ENCODE measurements at places on chromosomes 6 and 20. TPM values are rescaled to one million over a fixed set of nuclear protein-coding genes. Genes with fewer than 3 reads are reported as not detected.

Gene SS18L1
- total RNA-seq = 14.5 TPM

DNA sequence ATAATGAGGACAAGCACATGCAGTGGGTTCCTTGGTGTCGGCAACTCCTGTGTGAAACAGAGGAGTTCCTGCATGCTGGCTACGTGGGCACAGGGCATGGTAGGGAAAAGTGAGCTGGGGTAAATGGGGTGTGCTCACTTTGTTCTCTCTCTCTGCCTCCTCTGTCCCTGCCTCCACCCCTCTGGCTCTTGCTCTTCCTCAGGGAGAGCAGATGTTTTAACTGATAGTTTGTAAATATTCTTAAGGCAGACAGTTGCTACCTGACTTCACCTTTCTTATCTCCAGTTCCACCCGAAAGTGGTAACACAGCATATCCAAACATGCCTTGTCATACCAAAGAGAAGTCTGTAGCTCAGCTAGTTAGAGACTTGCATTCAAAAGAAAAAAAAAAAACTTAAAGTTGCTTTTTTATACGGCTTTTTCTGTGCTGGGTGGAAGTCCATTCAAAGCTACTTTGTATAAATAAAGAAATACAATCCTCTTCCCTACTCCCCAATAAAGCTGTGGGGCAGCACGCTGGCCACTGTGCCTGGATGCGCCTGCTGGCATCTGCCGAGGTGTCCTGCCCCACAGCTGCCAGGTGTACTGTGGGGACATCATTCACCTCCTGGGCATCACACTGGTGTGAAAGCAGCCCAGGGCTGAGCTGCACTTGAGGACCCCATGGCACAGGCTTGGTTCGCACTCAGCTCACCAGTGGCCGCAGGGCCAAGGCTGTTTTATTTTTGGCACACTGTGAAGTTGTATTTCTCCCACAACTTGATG, 93.6 kb downstream of the FOXC1 start:
- no peak for DNase-seq

Gene SLC12A5
- not detected for total RNA-seq

Gene DEFB112
- total RNA-seq = not detected

Gene PRPF6
- total RNA-seq = 52.1 TPM

DNA sequence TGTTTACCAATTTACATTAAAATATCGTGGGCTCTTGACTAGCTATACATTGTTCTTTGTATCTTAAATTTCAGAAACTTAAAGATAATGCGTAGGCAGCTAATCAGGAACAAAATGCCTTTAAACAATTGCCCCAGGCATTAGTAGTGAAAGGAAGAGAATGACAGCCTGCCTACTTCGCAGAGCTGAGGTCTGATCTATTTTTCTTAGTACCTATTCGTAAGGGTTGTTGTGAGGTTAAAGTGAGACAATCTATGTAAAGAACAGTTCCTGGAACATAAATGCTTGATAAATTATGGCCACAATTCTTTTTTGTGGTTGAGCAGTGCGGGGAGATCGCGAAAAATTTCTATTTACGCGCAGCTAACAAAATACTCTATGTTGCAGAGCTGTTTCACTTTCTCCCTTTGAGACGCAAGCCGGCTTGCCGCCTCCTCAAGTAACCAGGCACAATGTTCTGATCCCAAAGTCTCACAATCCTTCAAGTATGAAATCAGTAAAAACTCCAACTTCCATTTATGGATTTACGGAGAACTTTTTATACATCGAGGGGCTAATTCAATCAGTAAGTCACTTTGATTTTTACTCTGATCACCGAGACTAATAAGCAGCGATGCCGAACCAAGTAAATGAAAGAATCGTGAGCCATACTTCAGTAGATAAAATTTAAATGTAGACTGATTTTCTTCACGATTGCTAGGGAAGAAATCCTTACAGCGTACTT, 878 bp upstream of the PNRC1 start:
- peak; percentile 68 for DNase-seq

- no peak for DNase-seq
Measured at GRCh38 chr20:50342638-50343102, 152.0 kb downstream of the CEBPB start.

Gene SLC17A3
- total RNA-seq = not detected
